ENCODE measurements at places on chromosomes 12 and 14.
A peak's percentile ranks its signal among the peaks of the same experiment; 100 is the strongest.

DNA sequence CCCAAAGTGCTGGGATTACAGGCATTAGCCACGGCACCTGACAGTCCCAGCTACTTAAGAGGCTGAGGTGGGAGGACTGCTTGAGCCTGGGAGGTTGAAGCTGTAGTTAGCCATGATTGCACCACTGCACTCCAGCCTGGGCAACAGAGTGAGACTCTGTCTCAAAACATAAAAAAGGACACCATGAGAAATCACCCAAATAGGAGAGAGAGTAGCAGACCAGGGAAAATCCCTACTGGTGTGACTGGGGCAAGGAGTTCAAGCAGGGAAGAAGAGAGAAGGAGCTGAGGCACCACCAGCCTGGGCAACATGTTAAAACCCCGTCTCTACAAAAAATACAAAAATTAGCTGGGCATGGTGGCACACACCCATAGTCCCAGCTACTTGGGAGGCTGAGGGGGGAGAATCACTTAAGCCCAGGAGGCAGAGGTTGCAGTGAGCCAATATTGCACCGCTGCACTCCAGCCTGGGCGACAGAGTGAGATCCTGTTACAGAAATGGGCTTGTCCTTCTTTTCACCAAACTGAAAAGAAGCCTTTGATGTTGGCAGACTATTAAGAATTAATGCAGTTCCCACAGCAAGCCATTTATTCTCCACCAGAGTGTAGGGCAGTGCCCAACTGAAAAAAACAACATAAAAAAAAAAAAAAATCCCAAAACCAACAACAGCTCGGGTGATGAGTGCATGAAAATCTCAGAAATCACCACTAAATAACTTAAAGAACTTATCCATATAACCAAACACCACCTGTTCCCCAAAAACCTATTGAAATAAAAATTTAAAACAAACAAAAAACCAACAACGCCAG, 4.5 kb upstream of the SRSF9 start:
- DNase-seq = no peak

DNA sequence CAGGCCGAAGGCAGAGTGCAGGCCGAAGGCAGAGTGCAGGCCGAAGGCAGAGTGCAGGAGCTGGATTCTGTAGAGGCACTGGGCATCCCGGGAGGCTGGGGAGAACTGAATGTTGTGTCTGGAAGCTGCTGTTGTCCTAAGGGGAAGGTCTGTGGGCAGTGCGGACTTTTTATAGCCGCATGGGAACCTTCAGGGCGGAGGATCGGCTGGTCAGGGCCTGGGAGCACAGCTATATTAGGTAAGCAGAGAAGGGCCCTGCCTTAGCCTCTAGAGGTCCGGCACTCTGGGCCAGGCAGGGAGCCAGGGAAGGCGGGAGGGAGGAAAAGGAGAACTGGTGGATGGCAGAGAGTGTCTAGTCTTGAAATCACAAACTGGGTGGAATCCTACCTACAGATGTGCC, 14.2 kb downstream of the CABP1 start:
- DNase-seq = no peak

DNA sequence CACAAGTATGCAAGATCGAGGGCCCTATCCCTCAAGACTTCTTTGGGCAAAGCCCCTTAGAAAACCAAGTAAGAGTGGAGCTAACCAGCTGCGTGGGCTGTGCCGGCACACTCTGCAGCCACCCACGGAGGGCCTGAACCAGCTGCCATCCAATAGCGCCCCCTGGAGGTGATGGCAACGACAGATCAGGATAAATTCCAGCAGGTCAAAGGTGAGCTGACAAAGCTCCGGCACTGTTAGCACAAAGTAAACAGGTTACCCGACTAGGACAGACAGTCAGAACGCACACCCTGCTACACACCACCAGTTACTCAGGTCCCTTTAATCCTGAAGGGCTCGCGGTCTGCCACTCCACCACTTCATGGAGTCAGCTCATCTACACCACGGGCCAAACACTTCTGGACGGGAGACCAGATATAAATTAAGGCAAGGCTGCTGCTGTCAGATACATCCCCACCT, 4.9 kb downstream of the ZBTB39 start:
- peak; percentile 77 for DNase-seq

DNA sequence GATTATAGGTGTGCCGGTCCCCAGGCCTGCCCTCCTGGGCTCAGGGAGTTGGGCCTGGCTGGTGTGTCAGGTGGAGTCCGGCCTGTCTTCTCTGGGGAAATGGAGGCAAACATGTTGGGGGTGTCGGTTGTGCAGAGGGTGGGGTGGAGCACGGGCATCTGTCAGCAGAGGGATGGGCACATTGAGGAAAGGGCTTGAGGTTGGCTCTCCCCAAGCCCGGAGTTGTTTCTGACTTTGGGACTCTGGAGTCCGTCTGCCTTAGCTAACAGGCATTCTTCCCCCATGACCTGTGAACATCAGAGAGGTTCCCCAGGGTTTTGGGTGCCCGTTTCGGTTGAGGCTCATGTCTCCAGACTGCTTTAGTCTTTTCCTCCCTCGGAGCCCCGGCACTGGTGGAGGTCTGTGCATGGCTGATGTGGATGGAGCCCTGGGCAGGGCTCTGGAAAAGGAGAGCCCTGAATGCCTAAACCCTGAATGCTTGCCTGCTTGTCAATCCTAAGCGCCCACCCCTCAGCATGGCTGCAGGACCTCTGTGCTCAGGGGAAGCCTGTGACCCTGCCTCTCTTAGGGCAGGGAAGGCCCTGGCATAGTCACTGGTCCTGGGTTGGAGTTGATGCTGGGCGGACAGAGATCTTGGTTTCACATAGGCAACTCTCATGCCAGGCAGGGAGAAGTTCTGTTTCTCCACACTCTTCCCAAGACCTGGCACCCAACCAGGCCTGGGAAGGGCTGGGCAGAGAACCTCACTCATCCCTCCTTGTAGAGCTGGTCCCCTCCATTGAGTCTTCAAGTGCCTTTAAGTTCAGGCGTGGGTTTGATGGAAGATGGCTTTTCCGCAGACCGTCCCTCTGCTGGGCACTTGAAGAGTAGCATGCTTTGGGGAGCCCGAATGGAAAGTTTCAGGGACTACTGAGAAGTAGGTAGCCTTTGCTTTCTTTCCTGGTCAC, 12.9 kb downstream of the NYNRIN start:
- peak; percentile 77 for DNase-seq

- DNase-seq = peak; percentile 51
These were observed 1552.1 kb downstream of the AACS start for GRCh38 chr12:126617312-126617711.

- peak; percentile 73 for DNase-seq
These were observed 37.3 kb downstream of the RFLNA start for GRCh38 chr12:124332058-124332672.

DNA sequence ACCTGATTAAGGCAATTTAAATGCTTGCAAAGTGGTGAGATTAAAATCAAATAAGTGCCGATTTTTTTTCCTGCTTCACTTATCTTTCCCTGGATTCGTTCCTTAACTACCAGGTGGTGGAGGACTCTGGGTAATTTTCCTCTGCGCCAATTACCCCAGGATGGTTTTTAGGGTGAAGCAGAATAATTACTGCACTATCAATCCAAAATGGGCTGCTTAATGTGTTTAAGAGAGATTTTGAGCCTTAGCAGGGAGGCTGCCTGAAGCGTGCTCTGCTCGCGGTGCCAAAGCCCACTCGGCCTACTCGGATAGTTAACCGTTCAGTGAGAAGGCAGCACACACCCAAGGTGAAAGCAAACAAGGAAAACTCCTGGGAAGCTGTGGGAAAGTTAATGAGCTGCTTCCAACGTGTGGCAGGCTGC, 274.9 kb upstream of the LMO3 start:
- peak; percentile 58 for DNase-seq

GRCh38 chr14:55711175-55711811, 131.3 kb downstream of the KTN1 start:
- no peak for DNase-seq

DNA sequence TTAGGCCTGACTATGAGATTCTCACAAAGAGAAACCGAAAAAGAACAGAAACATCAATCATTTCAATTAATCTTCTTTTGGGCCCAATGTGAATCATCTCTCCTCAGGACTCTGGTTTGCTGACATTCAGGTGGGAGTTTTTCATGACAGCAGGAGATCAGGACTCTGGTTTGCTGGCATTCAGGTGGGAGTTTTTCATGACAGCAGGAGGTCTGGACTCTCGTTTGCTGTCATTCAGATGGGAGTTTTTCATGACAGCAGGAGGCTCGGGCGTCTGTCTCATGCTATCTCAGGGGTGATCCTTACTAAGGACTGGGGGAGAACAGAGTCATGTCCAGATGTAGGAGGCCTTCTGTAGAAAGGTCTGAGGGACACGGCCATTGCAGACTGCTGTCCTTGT, 40.1 kb upstream of the PARP11 start:
- no peak for DNase-seq

DNA sequence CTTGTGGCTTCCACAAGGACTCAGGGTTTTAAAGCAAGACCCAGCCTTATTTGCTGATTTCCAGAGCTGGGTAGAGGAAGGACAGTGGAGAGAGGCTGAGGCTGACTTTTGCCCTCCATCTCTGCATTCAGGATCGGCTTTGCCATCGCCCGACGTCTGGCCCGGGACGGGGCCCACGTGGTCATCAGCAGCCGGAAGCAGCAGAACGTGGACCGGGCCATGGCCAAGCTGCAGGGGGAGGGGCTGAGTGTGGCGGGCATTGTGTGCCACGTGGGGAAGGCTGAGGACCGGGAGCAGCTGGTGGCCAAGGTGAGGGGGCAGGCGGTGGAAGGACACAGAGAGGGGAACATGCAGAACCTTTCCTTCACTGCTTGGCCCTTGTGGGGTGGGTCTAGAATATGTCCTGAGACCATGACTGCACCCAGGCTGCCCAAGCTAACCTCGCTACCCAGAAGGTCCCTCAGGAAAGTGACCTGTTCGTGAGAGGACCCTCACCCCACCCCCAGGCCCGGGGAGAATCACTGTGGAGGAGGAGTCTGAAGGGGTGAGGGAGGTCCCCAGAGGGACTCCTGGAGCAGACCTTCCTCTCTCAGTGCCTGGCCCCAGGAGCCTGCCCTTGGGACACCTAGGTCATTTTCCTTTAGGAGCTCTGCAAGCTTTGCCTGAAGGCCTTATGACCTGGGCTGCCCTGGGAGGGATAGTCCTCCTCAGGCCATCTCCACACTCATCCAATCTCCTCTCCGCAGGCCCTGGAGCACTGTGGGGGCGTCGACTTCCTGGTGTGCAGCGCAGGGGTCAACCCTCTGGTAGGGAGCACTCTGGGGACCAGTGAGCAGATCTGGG, 3.1 kb downstream of the DHRS2 start:
- no peak for DNase-seq

DNA sequence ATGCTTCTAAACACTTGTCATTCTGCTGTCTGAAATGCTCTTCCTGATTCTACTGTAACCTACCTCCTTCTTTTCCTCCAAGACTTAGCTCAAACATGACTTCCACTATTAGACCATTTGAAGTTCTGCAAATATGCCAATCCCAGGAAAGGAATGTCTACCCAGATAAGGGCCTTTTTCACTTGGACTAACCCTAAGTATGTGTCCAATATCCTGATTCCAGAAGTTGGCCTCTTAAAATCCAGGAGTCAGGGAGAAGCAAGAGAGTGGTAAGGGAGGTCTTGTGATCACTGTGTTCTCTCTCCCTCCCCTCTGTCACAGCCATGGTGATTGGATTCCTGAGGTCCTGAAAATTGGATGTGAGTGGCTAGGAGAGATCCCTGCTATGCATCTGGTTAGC, 30.2 kb downstream of the ADCY6 start:
- DNase-seq = no peak

- DNase-seq = no peak
These were observed 38.4 kb downstream of the RTL1 start for GRCh38 chr14:100864960-100865681.

DNA sequence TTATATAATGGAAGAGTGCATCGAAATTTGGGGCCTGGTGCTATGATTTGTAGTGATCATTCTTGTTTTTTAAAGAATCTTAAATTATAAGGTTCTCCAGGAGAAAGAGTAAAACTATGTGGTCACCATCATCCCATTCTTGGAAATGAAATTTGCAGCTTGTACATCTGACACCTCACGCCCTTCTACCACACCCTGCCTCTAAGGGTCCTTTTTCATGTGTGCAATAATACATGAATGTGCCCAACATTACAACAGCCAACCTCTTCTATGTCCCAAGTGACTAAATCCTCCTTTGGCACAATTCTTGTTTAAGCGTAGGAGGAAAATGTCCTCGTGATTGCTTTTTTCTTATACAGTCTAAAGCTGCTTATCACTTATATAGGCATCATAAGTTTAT, 636.5 kb upstream of the NOVA1 start:
- no peak for DNase-seq

- DNase-seq = no peak
These were observed 507.5 kb upstream of the STXBP6 start for GRCh38 chr14:25557466-25557865.

DNA sequence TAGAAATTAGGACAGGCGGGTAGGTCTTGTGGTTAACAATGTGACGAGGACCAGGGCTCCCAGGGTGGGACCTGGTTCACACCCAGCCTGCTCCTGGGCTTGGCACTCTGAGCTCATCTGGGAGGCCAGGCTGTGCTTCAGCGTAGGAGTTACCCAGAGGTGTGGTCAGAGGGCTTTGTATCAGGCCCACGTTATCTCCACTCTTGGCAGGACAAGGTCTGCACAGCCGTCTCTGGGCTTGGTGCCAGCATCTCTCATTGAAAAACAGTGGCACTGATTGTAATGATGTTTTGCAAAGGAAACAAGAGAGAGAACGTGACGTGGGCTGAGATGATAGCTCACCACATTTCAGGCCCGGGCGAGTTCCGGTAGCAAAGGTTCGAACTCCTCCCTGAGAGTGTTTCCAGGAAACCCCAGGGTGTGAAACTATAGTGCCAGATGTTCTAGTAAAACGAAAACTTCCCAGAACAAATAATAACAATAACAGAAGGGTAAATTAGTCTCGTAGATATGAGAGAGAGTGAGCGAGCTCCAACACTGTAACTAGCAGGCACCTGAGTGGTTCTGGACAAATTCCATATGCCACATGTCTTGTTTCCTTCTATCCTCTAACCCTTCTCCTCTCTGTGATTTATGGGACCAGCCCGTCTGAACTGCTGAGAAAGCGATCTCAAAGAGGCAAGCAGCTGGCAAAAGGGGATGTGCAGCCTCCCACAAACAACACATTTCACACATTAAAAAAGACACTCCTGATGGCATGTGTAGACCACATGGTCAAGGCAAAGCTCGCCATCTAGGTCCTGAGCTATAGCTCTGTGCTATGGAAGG, 227.3 kb downstream of the KTN1 start:
- peak; percentile 38 for DNase-seq

DNA sequence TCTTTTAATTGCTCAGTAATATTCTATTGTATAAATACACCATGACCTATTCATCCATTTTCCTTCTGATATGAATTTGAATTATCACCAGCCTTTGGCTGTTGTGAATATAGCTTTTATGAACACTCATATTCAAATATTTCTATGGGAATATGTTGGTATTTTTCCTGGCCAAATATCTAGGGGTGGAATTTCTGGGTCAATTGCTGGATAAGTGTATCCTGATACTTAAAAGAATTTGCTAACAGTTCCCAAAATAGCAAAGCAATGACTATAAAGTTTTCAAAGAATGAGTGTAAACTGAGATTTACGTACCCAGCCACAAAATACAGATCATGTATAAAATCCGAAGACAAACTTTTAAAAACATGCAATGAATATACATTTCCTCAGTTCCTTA, 148.7 kb upstream of the CLEC14A start:
- DNase-seq = no peak
